NCI-H1417 treated with DMSO at 0.1 percent for 48 hours (cell line): ENCODE measurements at places on chromosomes 1 and 21.

GRCh38 chr1:155479205-155479604 is 83.4 kb downstream of the ASH1L start:
- no peak for DNase-seq

DNA sequence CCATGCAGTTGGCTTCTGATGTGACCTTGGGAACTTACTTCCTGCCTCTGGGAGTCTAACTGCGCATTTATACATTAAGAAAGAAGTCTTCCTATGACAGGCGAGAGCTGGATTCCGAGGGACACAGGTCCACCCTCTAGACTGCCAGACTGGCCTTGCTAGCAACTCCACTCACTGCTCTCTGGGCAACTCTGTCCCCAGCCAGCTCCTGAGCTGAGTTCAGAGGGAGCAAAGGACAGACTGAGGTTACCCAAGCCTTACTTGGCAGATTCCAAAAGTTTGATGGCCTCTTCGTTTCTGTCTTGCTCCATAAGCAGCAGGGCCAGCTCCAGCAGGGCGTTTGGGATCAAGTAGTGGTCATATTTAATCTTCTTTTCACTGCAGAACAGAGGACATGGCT is 41.8 kb downstream of the TTC39A start:
- no peak for DNase-seq

DNA sequence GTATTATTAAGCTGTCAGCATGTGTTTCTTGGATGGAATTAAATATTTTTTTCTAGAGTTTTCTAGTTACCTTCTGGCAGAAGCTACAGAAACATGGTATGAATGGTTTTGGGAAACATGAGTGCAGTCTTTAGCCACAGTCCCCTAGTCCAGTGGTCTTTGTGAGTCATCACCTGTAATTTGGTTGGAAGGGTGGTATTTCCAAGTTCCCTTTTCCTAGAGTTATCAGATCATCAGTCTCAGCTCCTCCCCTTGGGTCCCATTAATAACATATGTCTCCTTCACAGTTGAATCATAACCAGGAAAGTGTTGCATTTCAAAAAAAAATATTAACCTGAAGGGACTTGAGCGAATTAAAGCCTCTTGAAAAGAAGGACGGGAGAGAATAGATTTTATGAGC is 27.0 kb downstream of the ELAVL4 start:
- no peak for DNase-seq

DNA sequence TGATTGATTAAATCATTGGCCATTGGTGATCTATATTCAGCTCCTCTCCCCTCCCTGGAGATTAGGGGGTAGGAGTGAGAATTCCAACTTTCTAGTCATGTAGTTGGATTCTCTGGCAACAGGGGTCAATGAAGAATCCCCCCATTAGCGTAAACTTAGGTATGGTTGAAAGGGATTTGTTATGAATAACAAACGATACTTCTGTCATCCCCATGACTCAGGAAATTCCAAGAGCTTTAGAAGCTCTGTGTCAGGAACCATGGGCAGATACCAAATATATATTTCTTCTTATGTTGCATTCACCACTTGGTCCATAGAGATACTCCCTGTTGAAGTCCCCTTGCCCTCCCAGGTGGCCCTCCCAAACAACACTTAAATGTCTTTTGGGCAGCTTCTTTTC is 124.5 kb downstream of the DNM3 start:
- DNase-seq, result no peak

DNA sequence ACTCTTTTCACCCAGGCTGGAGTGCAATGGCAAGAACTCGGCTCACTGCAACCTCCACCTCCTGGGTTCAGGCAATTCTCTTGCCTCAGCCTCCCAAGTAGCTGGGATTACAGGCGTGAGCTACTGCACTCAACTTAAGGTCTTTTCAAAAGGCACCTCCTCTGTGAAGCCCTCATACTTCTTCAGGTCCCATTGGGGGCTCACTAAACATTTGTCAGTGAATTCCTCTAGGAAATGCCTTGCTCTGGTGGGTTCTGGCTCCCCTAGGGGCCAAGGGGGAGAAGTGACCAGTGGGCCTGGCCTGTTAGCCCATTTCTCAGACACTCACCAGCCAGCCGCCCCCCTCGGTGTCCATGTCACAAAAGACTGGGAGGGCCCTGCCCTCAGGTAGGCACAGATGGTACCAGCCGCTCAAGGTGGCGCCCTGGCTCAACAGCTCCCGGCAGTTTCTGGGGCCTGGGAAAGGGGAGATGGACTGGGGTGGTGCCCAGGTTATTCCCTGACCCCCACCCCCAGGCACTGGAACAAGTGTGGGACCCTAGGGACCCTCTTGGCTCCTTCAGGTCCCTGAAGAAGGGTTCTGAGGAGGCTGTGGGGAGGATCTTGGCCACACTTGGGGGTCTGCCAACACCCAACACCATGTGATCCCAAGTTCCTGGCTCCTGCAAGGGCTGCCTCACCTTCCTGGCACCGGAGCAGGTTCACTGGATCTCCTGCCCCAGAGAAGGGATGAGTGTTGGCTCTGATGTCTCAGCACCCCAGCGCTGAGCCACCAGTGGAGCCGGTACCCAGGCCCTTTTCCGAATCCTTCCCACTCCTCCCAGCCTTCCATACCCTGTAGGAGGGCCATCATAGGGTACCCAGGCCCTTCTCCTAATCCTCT is 1.6 kb downstream of the FCN3 start:
- no peak for DNase-seq

- DNase-seq, result no peak
These were observed 43.1 kb downstream of the CLSTN1 start for GRCh38 chr1:9780554-9781110.

DNA sequence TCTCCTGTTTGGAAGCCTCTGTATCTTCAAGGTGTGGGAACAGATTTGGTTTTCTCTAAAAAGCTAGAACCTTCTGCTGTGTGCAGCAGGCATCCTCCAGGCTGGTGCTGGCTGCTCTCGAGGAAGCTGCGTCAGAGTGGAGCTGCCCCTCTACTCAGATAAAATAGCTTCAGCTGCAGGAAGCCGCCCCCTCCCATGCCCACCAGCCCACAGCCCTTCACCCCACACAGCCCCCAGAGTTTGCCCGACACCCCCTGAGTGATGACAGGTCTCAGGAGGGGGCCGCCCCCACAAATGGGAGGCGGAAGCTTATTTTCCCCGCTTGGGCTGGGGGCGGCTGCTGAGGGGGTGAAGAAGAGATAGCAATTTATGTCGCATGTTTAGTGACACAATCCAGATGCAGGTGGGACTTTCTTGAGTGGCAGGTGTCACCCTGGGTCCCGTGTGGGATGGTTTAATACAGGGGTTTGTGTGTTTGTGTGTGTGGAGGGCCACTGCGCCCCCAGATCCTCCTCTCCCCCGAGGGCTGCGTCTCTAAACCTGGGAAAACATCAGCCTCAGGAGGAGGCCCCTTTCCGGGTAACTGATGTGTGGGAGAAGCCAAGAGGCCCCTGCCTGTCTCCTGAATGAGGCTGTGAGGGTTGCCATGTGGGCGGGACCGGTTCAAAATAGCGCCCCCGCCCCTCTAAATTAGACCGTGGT is 55.4 kb downstream of the STUM start:
- DNase-seq, result no peak

- DNase-seq, result no peak
These were observed 612.4 kb downstream of the LTN1 start for GRCh38 chr21:28380241-28380640.

- DNase-seq, result no peak
These were observed 36.5 kb downstream of the LGALS8 start for GRCh38 chr1:236560213-236560771.

GRCh38 chr1:119593805-119594204 is 54.3 kb downstream of the ZNF697 start:
- DNase-seq, result no peak

GRCh38 chr1:211473823-211474222 is 18.1 kb downstream of the RD3 start:
- no peak for DNase-seq

DNA sequence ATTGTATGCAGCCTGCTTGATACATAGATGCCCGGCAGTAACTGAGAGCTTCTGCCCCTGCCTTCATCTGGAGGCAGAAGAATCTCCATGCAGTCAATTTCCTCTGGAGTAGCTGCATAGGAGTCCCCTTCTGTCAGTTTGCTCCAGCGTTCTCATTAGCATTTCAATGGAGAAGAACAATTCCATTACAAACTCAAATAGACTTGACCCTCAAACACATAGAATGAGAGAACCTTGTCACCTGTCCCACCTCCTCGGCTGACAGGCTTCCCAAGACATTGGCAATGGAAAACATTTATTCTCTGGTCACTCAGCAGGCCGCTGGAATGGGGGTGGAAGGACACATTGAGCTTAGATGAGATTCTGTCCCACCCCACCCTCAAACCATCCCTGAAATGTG is 45.6 kb upstream of the TMEM51 start:
- no peak for DNase-seq

DNA sequence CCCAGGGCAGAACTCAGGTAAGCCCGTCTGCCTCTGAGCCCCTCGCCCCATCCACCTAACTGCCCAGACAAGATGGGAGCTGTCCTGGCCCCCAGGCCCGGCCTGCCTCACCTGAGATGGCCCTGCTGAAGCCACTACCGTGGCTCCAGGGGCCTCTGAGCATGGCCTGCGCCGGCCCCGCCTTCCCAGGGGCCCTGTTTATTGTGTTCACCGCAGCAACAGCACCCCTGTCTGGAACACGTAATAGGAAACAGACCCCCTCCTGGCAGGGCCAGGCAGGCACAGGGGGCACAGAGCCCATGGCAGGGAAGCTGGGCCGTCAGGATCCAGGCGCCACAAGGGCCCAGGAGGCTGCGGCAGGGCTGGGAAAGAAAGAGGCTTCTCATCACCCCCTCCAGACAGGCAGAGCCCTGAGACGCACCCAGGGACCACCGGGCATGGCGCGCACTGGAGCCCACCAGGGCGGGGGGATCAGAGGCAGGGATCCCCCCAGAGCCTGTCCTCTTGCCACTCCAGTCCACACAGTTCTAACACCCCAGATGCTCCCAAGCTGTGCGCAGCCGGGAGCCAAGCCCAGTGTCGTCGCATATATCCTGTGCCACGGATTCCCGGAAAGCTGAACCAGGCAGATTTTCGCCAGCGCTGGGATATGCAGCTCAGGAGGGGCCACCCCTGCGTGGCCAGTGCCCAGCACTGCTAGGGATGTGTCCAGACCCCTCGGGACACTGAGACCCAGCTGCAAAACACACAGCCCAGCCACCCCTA is 62.6 kb downstream of the ARHGEF16 start:
- DNase-seq, result no peak
